Activated T-helper 1 cell treated with anti-CD3 and anti-CD28 coated beads, Interleukin-12 subunit alpha, Interleukin-12 subunit beta, Interleukin-2, Interleukin-4 antibody, amounts not matched to agents 30 ng/mL and 10 ng/mL and 1 ng/mL, durations not matched to agents 14 hours and 24 hours and 36 hours (primary cell): ENCODE measurements at places on chromosomes 12 and 14. TPM values are rescaled to one million over a fixed set of nuclear protein-coding genes. Genes with fewer than 3 reads are reported as not detected.

Gene CATSPERB
- 1.5 and 2.2 TPM in 2 replicates for total RNA-seq

Gene SERPINA12
- total RNA-seq, result not detected in 2 replicates

Gene FAM161B
- total RNA-seq, result 0.76 and 0.83 TPM in 2 replicates

Gene WNK1
- total RNA-seq, result 164 and 178 TPM in 2 replicates

Gene SDR9C7
- not detected in 2 replicates for total RNA-seq

Gene KCNK13
- 0.12 TPM in 1 of 2 replicates, not detected in the other for total RNA-seq

Gene KRT6C
- total RNA-seq, result not detected in 2 replicates

Gene MAP3K9
- total RNA-seq, result 3.5 and 4.1 TPM in 2 replicates

Gene LYZ
- total RNA-seq, result not detected in 2 replicates

Gene PTGER2
- total RNA-seq, result 67.4 and 67.9 TPM in 2 replicates

Gene KRT85
- total RNA-seq, result not detected in 2 replicates

Gene C1S
- total RNA-seq, result 1.6 and 2.4 TPM in 2 replicates

Gene TBX3
- not detected in 2 replicates for total RNA-seq

Gene CCDC198
- not detected in 2 replicates for total RNA-seq
